Choroid plexus epithelial cell (primary cell): ENCODE measurements at places on chromosomes 2 and 18.
A peak's percentile ranks its signal among the peaks of the same experiment; 100 is the strongest.

- no peak for DNase-seq
These were observed 17.6 kb upstream of the GRP start for GRCh38 chr18:59202258-59202820.

- DNase-seq, result no peak
These were observed 16.9 kb upstream of the KCNJ13 start for GRCh38 chr2:232793271-232793670.

GRCh38 chr18:79580498-79581171, 99.0 kb upstream of the CTDP1 start:
- DNase-seq, result no peak

DNA sequence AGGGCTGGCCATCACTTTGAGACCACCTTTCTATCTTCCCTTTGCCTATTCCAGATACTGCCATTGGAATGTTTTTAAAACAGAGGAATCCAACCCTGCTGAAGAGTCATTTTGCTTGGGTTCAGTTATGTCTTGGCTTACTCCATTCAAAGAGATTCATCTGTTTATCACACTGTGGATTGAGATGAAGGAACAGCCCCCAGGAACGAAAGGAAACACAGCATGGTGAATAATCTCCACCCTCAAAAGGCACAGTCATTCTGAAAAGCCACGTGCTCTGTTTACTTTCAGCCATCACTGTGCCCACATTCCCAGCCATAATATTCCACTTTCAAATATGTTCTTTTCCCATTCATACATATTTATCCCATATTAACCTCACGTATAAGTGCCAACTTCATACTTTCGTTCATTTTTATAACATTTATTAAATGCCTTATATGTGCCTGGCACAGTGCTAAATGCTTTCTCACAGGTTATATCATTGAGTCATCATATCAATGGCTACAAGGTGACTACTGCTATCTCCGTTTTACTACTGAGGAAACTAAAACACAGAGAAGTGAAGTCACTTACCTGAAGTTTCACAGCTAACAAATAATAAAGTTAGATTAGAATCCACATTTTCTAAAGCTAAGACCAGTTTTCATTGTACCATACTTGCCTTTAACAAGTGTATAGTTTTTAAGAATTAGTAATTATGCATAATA, 143.6 kb downstream of the OSR1 start:
- DNase-seq, result no peak

GRCh38 chr18:76455003-76455676, 39.9 kb downstream of the ZNF516 start:
- DNase-seq, result no peak

GRCh38 chr2:64186699-64187605, 42.7 kb upstream of the PELI1 start:
- DNase-seq, result peak; percentile 73
